Activated T-cell treated with anti-CD3 and anti-CD28 coated beads for 1 hour (primary cell): ENCODE measurements at places on chromosomes 5 and 9.

- no peak for DNase-seq
Observed at GRCh38 chr9:4096121-4096520, 203.7 kb downstream of the GLIS3 start.

GRCh38 chr9:727767-728166 is 113.7 kb upstream of the DMRT1 start:
- no peak for DNase-seq

DNA sequence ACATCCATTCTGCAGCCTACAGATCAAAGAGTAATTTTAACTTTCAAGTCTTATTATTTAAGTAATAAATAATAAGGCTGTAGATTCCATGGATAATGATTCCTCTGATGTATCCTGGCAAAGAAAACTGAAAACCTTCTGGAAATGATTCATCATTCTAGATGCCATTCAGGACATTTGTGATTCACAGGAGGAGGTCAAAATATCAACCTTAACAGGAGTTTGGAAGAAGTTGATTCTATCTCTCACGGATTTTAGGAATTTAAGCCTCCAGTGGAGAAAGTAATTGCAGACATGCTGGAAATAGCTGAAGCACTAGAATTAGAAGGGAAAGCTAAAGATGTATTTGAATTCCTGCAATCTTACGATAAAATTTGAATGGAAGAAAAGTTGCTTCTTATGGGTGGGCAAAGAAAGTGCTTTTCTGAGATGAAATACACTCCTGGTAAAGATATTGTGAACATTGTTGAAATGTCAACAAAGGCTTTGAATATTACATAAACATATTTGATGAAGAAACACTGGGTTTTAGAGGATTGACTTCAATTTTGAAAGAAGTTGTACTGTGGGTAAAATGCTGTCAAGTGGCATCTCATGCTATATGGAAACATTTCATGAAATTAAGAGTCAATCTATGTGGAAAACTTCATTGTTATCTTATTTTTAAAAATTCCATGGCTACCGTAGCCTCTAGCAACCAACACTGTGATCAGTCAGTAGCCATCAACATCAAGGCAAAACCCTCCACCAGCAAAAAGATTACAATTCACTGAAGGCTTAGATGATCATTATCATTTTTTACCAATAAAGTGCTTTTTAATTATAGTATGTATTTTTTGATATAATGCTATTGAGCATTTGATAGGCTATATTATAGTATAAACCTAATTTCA is 1141.0 kb downstream of the CDH12 start:
- DNase-seq: no peak

GRCh38 chr5:128649192-128649591 is 111.1 kb upstream of the FBN2 start:
- no peak for DNase-seq

DNA sequence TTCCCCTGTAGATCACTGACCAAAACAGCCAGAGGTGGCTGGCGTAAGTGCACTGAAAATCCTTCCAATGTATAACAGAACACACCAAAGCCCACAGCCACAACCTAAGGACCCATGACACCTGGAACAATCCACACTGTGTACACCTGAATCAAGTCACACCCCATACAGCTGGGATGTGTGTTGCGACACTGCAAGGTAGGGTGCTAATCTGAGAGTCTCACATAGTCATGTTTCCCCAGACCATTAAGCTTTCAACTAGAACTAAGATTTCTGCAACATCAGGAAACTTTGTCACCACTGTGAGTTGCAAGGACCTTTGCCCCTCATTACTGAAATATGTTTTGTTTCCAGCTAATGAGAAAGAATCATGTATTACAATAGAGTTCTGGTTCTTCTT is 59.4 kb downstream of the MED27 start:
- DNase-seq: no peak

GRCh38 chr5:40873286-40873880 is 32.2 kb downstream of the CARD6 start:
- DNase-seq: no peak

DNA sequence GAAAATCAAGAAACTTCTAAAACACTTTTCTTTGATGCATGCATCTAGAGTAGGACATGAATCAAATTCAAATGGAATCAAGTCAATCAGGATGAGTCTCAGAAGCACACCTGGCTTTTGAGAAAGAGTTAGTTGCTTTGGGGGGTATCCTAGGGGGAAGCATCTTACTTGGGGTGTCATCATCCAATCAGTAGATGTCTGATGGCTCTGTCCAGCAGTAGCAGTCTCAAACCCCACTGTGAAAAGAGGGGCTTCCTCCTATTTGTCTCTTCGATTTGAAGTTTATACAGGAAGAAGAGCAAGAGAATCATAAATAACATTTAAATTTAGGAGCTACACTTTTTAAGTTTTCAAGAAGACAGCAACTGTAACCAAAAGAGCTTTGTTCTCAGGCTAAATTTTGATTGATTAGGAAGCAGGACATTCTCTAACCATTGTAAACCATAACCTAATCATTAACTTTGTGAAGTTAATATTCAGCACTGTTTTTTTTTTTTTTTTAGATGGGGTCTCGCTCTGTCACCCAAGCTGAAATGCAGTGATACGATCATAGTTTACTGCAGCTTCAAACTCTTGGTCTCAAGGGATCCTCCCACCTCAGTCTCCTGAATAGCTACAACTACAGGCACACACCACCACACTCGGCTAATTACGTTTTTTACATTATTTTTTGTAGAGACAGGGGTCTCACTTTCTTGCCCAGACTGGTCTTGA is 614.7 kb downstream of the CSNK1G3 start:
- DNase-seq: no peak

GRCh38 chr9:16268067-16268881 is 602.2 kb downstream of the BNC2 start:
- DNase-seq: no peak

DNA sequence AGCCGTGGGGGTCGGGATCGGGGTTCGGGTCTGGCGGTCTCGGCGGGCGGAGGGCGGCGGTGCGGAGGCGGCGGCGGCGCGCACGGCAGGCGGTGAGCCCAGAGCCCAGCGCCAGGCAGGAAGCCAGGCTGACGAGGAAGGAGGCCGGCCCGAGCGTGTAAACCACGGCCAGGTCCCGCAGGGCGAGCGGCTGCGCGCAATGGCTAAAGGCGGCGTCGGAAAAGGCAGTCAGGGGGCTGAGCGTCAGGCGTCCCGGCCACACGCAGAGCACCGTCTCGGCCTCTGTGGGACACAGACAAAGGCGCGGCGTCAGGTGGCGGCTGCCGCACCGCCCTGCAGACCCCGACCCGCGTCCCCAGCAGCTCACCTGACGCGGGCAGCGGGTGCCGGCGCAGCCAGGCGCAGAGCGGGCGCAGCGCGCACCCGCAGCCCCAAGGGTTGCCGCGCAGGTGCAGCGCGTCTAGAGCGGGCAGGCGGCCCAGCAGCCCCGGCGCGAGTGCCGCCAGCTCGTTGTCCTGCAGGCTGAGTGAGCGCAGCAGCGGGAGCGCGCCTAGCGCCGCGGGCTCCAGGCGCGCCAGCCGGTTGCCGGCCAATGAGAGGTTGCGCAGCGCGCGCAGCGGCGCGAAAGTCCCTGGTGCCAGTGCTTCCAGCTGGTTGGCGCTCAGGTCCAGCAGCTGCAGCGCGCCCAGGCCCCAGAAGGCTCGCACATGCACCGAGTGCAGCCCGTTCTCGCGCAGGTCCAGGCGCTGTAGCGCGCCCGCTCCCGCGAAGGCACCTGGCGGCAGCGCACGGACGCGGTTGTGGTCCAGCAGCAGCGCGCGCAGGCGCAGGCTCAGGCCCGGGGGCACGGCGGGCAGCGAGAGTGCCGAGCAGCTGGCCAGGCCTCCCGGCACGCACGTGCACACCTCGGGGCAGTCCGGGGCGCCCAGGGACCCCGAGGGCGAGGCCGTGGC is 671 bp downstream of the LRRC26 start:
- DNase-seq: no peak

DNA sequence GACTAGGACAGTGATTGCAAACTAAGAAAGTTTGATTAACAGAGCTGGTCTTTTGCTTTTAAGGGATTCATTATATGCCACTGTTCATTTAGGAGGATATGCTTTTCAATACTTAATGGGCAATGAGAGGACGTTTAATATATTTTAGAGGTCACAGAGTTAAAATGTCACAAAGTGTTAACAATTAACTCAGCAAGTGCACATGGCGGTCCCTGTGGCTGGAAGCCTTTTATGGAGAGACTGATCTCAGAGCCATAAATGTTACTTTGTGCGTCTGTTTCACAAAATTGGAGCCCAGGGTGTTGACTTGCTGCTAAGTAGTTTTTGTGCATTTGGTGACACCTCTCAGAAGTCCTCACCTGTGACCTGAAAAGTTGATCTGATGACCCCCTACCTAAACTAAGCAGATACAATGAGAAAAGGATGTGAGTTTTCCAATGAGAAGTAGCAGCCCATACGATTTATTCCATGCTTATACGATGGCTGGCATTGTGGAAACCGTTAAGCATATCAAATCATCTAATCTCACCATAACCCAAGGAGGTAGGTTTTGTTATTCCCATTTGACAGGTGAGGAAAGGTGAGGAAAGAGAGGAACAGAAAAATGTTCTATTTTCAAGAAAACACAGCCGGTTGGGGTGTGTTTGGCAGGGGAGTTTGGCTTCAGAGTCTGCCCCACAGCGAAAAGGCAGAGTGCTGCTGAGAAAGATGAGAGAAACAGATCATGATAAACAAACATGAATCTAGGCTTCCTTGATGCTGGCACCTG is 64.4 kb downstream of the CMYA5 start:
- DNase-seq: no peak

GRCh38 chr5:26942481-26942880 is 95.9 kb downstream of the CDH9 start:
- DNase-seq: no peak

- no peak for DNase-seq
Observed at GRCh38 chr9:133379153-133380086, 3.3 kb downstream of the STKLD1 start.

- DNase-seq: no peak
Observed at GRCh38 chr5:100746730-100747129, 156.4 kb downstream of the ST8SIA4 start.

DNA sequence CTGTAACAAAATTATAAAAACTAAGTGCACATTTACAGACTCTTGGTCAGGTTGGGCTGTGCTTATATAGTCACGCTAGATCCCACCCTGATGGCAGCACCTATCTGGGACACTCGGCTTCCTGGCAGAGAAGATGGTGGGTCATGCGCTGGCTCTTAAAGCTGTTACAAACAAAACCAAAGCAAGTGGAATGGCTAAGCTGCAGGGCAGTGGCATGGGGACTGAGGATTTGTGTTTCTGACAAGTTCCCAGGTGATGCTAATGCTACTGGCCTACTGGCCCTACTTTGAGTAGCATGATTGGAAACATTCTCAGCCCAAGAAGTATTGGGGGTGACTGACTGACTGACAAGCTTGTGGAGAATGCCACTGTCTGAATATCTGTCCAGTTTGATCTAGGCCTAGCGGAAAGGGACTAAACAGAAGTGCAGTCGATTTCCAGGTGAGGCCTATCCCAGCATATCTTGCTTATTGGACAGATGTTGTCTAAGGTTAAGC is 8.3 kb downstream of the BTF3 start:
- DNase-seq: no peak

GRCh38 chr9:16000811-16001210 is 448.0 kb downstream of the CCDC171 start:
- DNase-seq: no peak

DNA sequence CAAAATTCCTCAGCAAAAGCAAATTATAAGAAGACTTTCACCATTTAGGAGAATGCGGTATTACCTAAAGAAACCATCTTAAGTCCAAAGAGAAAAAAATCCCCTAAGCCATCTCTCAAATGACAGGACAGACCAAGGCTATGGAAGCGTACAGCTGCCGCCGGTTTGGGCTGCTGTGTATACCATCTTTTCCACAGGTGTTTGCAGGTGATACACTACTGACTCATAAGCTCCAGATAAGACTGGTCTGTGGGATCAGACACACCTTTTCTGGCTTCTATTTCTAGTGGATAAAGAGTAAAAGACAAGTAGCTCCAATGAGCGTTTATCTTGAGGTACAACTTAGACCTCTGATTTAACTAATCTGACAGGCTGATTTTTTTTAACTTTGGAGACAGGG is 7.7 kb downstream of the CDKN2AIPNL start:
- DNase-seq: no peak

DNA sequence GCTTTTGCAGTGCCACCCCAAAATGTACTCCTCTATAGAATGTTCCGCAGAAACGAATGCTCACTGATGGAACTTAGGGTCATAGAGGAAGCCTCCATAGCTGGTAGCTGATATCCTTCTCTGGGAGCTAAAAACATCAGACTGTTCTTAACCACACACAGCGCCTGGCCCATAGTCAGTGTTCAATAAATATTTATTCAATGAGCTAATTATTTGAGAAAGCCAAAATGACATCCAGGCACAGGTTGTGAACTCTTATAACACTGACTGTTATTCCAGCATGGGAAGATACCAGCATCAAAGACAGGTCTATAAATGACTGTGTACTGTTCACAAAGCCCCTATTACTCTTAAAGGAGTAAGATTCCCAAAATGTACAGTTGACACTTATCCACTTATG is 12.9 kb downstream of the GDF9 start:
- DNase-seq: no peak
